NCI-H1417 treated with DMSO at 0.1 percent for 48 hours (cell line): ENCODE measurements at places on chromosomes 6 and 20.

DNA sequence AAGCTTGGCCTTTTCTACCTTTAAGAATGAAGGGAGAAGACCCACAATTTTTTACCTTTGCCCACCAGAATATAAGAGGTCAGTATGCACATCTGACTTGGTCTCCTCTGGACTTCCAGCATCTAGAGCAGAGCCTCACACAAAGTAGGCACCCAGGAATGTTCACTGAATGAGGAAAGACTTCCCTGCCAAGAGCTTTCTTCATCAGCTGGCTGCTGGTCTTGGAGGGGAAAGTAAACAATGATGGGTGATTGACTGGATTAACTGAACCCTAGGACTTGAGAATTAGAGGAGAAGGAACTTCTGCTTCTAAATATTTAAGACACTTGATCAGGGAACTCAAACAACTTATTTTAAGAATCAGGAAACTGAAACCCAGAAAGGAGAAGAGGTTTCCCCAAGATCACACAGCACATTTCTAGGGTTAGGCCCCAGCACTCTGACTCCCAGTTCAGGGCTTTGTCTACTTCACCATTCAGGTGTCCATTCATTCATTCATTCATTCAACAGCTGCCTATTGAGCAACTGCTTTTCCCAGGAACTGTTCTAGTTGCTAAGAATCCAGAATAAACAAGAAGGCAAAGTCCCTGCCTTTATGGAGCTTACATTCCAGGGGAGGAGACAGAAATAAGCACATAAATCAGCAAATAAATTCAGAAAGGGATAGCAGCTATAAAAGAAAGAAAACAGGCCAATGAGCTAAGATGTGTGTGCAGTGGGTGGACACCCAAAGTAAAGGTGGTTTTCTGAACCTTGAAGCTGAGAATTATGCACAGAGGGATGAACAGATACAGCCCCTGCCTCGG is 216.9 kb upstream of the LRFN2 start:
- no peak for DNase-seq

GRCh38 chr20:32190616-32191415 is 16.7 kb downstream of the PLAGL2 start:
- DNase-seq, result no peak

DNA sequence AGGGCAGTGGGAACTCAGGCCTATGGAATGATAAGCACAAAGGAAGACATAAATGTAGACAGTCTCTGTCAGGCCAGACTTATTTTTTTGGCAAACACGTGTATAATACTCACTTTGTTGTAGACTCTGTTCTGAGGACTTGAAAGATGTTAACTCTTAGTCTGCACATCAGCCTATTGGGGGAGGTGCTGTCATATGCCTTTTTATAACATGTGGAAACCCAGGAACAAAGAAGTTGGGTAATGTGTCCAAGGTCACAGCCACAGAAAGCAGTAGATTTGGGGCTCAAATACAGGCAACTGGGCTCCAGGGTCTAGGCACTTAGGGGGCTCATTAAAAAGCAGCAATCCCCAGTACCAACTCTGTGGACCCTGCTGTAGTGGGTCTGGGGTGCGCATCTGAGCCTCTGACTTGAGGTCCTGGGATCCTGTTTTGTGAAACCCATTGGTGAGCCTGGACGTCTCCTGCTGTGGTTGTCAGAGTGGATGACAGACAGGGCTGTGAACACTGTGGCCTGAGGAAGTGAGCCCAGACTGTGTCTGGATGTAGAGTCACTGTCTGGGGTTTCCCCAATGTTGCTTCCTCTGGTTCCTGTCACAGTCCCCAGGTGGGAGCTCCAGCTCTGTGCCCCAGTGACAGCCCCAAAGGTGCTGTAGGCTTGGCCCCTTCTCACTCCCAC is 50.0 kb downstream of the CDH26 start:
- no peak for DNase-seq

GRCh38 chr20:17138237-17138636 is 88.6 kb upstream of the PCSK2 start:
- no peak for DNase-seq

DNA sequence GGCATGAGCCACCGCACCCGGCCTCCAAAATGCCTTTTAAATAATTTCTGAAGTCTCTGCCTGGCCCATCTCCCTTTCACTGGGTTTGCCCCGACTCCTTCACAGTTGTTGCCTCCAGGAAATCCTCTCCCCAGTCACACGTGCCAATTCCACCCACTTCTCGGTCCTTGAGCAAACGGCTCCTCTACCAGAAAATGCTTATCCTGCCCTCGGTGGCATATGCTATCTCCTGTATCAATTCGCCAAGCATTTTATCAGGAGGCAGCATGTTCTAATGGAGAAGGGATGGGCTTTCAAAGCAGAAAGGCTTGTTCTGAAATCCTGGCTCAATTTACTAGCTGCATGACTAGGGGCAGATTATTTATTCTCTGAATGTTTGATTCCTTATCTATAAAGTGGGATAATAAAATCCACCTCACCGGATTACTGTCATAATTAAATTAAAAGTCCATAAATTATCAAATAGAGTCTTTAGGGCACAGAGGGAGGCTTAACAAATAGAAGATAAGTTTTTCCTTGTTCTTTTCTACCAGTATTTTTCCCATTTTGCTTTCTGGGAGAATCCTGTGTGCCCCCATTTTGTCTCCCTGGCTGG is 66.3 kb downstream of the PPP1R3G start:
- no peak for DNase-seq

GRCh38 chr6:131688286-131688685 is 12.9 kb downstream of the OR2A4 start:
- DNase-seq, result no peak

GRCh38 chr20:39532205-39532604 is 570.1 kb downstream of the DHX35 start:
- DNase-seq, result no peak

- no peak for DNase-seq
Measured at GRCh38 chr6:169904051-169904922, 152.9 kb downstream of the ERMARD start.

GRCh38 chr6:3948866-3949265 is 99.7 kb downstream of the FAM50B start:
- no peak for DNase-seq

- no peak for DNase-seq
Measured at GRCh38 chr6:127971945-127972391, 71.1 kb upstream of the THEMIS start.

GRCh38 chr20:35048739-35049138 is 43.9 kb downstream of the TRPC4AP start:
- DNase-seq, result no peak

DNA sequence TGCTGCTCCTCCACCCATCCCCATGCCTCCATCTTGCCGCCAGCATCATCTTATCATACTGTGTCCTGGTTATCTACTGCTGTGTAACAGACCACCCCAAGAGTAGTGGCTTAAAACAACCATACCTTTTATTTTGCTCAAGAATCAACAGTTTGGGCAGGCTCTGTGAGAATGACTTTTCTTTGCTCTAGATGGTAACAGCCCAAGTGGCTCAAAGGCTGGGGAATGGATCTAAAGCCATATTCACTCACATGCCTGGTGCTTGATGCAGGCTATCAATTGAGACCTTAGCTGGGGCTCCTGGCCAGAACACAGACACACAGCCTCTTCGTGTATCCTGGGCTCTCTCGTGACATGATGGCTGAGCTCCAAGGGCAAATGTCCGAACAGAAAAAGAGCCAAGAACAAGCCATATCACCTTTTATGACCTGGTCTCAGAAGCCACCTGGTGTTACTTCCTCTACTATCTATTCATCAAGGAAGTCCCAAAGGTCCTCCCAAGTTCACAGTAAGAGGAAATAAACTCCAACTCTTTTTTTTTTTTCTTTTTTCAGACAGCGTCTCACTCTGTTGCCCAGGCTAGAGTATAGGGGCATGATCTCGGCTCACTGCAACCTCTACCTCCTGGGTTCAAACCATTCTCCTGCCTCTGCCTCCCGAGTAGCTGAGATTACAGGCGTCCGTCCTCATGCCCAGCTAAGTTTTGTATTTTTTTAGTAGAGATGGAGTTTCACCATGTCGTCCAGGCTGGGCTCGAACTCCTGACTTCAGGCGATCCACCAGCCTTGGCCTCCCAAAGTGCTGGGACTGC is 159.3 kb upstream of the JARID2 start:
- DNase-seq, result no peak

DNA sequence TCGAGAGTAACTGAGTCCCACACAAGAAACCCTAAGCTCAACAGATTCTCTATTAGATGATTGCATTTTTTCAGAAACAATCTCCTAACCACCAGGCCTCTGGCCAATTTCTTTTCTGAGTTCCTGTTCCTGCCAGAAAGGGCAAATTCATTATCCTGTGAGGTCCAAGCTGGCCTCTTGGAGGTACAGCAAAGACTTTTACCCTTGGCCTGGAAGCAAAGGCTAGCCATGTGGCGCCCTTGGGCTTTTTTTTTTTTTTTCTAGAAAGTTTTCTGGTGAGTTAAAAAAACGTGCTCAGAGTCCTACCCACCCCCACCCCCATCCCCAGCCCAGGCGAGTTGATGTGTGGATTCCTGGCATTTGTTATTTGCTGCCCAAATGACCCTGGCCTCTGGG is 59.0 kb upstream of the EEF1A1 start:
- no peak for DNase-seq

DNA sequence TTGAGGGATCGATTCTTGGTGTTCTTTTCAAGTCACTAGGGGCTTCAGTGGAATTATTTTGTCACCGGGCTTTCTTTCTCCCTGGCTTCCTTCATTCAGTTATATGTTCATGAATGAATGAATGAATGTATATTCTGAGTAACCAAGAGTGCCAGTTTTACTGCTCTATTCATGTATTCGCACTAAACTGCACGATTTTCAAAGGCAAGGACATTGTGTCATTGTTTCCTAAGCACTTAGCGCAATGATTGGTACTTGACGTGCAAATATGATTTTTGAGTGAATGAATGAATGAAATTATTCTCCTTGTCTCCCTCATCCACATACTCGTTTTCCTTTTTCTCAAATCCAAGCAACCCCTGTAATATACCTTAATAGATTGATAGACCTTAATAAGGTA is 822 bp downstream of the AFG1L start:
- no peak for DNase-seq

- DNase-seq, result no peak
Measured at GRCh38 chr20:53736122-53736756, 142.6 kb upstream of the ZNF217 start.

DNA sequence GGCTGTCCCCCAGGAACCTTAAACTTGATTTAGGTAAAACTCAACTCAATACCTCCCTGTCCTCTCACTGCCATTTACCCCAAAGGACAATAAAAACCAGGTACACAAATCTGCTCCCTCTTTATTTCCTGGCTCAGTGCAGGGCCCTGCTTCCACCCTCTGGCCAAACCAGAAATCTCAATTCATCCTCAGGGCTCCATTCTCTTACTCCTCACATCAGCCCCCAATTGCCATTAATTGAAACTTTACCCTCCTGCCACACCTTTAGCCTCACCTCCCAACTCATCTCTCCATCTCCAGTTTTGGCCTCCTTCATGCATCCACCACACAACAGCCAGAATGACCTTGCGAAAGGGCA is 10.5 kb downstream of the ZBTB2 start:
- DNase-seq, result no peak

DNA sequence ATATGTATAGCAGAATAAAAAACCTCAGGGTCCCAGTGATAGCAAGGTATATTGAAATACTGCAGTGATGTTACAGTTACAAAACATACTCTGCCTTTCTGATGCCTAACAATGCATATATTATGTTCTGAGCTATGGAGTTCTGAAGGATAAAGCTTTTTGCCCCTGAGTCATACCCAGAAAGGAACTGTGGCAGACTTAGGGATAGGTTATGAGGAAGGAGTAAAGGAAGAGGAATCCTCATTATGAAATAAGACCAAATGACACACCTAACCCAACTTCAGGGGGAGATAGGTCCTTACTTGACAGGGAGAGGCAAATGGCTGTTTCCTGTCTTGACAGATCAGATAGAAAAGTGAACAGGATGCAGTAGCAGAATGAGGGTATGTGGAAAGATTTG is 940.6 kb upstream of the FLRT3 start:
- no peak for DNase-seq

DNA sequence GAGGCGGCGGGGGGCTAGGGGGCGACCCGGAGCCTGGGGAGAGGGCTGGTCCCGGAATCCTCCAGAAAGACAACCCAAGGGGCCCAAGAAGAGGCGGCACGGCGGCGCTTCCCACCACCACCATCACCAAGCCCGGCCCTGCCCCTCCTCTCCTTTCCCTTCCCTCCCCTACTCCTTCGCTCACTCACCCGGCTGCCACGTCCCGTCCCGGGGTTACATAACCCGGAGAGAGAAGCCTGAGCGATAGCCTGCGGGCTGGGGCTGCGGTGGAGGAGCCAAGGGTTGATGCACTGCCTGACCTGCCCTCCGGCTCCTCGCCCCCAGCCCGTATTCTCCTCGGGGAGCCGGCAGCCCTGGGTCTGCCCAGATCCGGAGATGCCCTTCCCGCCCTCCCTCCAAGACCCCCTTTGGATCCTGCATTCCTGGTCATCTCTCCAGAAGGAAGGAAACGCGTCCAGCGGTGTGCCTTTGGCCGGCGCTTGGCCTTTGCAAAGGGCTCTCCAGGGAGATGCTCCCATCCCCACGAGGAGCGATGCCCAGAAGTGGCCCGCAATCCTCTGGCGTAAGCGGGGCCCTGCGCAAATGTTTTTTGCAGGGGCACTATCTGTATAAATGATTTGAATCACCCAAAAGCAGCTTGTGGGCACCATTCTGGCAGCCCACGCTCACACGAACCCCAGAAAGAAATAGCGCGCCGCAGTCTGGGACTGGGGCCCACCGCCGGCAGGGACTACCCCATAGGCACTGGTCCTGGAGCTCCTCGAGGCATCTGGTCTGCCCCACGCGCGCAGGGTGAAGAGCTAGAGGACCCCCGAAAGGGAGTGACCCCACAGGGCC is 4.6 kb upstream of the CPXM1 start:
- no peak for DNase-seq

DNA sequence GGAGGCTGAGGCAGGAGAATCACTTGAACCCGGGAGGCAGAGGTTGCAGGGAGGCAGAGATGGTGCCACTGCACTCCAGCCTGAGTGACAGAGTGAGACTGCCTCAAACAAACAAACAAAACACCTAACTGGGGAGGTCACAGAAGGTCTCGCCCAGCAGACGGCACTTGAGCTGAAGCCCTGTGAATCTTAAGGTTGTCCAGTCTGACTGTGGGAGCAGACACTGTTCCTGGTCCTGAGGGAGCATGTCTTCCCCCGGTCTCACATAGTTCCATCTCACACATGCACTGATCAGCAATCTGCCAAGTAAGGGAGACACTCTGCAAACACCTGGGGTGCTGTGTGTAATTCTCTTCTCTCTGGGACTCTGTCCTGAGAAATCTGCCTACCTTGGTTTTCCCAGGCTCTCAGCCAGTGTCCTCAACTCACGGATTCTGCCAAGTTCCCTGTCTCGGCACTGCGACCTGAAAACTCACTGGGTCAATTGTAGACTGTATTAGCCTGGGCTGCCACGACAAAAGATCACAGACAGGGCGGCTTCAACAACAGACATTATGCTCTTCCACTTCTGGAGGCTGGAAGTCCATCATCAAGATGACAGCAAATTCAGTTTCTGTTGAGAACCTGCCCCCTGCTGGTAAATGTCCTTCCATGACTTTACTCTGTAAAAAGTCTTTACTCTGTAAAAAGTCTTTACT is 94.3 kb downstream of the JPH2 start:
- no peak for DNase-seq

DNA sequence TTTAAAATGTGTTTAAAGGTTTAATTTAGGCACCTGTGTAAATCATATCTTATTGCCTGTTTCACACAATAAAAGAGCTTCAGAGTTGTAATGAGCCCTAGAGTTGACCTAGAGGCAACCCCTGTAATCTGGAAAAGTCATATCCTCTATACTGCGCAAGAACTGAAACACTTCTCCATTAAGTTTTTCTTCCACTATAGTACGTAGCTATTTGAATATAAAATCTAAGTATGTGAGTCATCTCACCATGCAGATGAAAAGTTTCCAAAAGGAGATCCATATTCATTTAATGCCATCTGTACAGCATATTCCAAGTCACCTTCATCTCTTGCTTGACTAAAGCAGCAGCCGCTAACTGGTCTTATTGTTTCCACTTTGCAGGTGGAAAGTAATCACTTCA is 26.0 kb upstream of the TAAR1 start:
- peak; percentile 5 for DNase-seq
